Fibroblast of skin of scalp (primary cell): ENCODE measurements at places on chromosomes 1 and 21.
A peak's percentile ranks its signal among the peaks of the same experiment; 100 is the strongest.

DNA sequence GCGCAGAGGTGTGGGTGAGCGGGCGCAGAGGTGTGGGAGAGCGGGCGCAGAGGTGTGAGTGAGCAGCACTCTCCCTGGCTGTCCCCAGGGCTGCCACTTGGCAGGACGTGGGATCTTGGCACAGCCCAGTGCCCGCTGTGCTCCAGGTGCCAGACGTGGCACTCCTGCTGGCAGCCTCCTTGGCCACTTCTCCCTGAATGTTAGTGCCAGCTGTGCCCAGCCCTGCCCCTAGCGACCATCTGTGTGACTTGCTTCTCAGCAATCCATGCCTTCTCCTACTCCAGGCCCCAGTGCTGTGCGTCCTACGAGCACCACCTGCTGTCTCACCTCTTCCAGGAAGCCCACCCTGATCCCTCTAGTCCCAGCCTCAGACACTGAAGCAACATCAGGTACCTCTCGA lies 30.5 kb downstream of the KRTAP10-1 start:
- no peak for DNase-seq

- peak; percentile 17 for DNase-seq
These were observed 19.3 kb downstream of the OBSCN start for GRCh38 chr1:228226956-228227791.

DNA sequence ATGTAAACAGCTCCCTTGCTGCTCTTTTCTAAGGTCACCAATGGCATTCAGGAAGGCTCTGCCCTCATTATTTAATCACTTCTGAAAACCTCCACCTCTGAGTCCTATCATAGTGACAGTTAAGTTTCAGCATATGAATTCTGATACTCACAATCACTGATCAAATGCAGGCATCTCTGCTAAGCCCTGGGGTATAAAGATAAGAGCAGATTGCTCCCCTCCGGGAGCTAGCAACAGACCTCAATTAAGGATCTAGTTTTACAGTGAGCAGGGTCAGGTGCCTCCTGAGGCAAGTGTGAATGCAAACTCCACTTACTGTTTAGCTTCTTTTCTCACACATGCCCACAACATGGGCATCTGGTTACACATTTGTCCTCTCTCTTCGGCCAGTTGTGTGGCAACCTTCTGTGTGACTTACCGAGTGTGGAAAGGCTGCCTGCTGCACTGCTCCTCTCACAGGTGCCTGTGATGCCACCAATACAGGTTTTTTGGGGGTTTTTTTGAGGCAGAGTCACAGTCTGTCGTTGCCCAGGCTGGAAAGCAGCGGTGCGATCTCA lies 15.0 kb downstream of the IL10RB start:
- DNase-seq, result no peak

GRCh38 chr1:76049498-76049897 lies 25.0 kb upstream of the ST6GALNAC3 start:
- no peak for DNase-seq

DNA sequence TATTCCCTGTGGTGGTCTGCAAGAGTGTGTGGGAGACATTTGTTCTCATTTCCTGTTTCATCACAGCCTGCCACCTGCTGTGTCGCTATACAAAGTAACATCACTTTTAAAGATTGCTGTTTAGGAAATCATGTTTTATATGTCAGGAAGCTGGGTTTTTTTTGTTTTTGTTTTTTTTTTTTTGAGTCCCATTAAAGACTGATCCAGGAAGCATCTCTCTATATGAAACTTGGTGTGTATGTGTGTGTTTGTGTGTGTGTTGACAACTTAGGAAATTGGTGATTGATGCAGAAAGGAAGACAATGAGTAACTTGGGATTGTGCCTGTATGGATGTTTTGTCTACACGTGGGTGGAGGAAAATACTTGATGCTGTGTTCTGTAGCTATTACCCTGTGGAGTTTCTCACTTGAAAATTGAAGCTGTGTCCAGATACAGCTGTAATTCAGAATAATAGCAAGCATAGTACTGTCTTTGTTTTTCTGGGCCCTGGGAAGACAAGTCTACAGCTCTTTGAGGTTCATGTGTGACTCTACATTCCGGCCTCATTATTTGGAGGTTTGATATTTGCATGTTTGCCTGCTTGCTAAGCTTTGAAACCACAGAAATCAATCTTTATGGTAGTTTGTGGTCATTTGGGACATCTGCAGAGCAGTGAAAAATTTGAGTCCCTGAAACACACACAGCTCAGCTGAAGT lies 47.9 kb downstream of the LAMC1 start:
- DNase-seq, result peak; percentile 90

DNA sequence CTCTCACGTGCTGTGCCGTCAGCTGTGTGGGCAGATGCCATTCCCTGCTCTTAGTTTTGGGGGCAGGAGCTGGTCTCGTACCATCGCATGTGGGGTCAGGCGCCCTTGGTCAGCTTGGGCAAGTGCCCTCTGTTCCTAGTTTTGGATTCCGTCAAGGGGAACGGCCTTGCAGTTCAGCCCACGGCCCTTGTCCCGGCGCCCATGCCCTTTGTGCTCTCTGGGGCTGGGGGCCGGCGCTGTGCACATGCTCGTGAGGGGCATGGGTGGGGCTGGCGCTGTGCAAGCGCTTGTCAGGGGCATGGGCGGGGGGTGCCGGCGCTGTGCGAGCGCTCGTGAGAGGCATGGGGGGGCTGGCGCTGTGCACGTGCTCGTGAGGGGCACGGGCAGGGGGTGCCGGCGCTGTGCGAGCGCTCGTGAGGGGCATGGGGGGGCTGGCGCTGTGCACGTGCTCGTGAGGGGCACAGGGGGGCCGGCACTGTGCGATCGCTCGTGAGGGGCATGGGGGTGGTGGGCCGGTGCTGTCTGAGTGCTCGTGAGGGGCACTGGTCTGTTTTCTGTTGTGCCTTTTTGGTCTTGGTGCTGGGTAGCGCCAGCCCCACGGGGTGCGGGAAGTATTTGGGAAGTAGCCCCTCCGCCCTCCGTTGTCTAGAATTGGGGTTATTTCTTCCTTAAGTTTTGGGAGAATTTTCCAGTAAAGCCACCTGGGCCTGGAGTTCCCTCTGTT lies 29.5 kb upstream of the DIP2A start:
- no peak for DNase-seq

DNA sequence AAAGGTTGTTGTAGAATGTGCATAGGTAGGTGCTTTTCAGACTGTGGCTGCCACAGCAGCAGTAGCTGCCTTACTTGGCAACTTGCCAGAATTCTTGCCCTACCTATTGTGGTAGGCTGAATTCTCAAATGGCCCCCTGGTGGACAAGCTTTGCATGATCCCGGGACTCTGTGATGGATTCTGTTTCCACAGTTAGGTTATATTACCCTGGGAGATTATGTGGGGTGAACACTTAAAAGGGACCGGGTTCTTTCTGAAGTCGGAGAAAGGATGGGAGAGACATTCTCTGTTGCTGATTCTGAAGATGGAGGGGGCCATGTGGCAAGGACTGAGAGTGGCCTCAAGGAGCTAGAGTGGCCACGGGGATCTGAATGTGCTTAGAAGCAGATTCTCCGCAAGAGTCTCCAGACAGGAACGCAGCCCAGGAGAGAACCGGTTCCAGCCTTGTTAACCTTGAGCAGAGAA lies 32.1 kb upstream of the KCNE1 start:
- peak; percentile 82 for DNase-seq

GRCh38 chr1:84174051-84174556 lies 30.0 kb downstream of the PRKACB start:
- DNase-seq, result peak; percentile 49

DNA sequence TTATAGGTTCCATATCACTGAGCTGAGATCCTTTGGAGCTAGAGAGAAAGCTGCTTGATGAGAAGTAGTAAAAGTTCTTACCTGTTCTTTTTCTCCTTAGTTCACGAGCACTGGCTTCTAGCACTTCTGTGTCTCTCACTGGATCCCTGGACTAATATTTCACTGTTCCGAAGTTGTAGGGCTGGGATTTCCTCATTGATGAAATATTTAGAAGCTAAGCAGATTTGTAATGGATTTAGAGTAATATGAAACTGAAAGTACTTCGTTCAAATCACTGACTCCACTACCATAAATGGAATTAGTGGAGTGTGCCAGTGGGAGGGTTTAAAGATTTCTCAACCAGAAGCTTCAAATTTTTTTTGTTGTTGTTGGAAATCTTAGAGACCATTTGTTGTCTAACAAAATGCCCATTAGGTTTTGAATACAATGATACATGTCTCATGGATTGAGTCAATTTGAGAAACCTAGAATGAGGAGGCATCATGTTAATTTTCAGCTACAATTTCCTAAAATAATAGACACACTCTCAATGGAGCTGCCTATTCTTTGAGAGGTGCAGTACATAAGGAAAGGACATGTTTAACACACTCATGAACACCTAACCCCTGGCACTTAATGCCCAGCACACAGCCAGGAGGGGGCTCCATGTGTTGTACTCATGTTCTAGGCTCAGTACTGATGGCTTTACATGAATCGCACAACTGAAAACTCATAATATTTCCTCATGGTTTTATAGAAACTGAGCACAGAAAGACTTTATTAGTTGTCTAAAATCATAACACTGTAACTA lies at the start of gene GBP1:
Gene GBP1, minus strand, starts transcription at position 130 of the 790 bp plus-strand sequence. CDS start 1,974 bp downstream, outside the sequence.
- DNase-seq, result peak; percentile 90

DNA sequence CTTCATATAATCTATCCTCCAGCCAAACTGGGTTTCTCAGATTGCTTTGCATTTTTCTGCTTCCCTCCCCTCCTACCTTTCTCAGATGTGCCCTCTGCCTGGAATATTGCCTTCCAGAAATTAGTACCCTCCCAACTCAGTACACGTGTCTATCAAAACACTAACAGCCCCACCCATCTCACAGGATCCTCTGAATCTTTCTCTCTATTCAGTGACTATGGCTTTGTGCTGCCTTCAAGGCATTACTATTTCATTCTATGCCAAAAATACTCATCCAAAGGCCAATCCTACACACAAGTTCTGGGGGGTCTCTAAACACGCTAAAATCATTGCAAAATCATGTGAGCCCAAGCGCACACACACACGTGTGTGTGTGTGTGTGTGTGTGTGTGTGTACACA lies 58.4 kb downstream of the ZNF281 start:
- no peak for DNase-seq

- peak; percentile 49 for DNase-seq
These were observed 50.8 kb downstream of the HS2ST1 start for GRCh38 chr1:86965012-86965826.

DNA sequence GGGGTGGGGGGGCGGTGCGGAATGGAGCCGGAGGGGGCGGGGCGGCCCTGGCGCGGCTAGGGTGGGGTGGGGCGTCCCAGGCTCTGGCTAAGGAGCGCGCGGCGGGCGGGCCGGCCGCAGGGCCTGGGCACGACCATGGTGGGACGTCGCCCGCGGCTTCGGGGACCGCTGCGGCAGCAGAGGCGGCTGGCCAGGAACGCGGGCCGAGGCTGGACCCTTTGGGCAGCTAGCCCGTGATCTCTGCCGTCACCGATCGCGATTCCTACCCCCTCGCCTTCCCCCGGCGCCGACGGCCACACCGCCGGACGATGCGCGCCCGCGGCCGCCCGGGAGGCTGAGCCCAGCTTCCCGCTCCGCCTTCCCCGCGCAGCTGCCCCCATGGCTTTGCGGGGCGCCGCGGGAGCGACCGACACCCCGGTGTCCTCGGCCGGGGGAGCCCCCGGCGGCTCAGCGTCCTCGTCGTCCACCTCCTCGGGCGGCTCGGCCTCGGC lies at the start of gene MAP3K21:
Gene MAP3K21, plus strand, starts transcription at position 74 of the 491 bp plus-strand sequence. Its CDS starts 305 bp downstream, at position 379.
- no peak for DNase-seq
